ENCODE measurements at places on chromosomes 7 and 10.

- DNase-seq, result no peak
Measured at GRCh38 chr10:49186613-49187012, 1.6 kb downstream of the TMEM273 start.

DNA sequence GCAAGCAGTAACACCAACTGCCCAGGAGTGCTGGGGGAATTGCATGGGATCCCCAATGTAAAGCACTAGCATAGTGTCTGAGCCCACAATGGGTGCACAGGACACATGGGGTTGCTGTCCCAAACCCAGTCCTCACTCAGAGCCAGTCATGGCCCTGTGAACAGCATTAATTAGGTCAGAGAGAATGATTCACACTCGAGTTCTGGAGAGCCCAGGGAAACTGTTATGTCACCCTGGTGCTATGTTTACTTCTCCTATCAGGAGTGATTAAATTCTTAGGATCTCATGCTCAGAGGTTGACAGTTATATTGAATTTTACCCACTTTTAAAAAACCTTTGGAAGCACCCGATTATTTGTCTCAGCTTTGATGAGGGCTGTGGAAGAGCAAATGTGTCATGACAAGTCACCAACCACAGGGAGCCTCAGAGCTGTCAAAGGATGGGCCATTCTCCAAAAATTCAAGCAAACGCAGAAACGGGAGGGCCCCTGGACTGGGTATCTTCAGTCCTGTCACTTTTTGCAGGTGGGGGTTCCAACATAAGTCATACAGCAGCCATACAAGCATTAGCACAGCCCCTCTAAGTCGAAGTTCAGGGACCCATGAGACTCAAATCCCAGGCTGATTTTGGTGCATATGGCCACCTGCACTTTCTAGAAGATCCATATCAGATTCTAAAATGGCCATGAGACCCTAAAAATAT lies 1.3 kb upstream of the RASSF4 start:
- DNase-seq, result no peak

DNA sequence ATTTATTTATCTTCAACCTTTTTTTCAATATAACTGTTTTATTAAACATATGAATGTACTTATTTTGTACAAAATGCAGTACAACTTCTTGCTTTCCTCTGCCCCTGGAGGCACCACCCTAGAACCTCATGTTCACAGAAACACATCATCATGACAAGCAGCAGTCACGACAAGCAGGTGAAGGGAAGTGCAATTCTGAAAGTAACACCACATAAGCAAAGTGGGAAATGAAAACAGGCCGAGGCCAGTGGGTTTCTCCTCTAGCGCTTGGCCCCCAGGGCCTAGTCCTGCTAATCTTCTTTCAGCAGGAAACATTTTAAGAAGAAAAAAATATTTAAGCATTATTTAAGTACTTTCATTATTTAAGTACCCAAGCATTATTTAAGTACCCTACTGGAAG lies 598.1 kb downstream of the SH2D4B start:
- no peak for DNase-seq

GRCh38 chr10:29389935-29390334 lies 101.1 kb downstream of the LYZL1 start:
- DNase-seq, result no peak

DNA sequence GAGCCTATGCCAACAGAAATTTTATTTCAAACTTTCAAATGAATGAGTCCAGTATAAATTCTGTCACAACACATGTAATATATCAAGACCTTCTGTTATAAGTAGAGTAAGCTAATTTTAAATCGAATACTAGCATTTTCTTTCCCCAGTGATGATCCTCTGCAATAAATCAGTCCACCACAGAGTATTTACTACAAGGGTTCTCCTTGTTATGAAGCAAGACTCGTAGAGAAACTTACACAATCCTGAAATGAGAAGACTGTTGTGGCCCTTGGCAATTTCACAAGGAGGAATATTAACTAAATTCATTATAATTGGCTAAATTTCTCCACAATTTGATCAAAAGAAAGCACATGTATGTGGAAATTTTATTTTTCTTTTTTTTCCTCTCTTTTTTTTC lies 312.4 kb upstream of the DGKB start:
- DNase-seq, result no peak

DNA sequence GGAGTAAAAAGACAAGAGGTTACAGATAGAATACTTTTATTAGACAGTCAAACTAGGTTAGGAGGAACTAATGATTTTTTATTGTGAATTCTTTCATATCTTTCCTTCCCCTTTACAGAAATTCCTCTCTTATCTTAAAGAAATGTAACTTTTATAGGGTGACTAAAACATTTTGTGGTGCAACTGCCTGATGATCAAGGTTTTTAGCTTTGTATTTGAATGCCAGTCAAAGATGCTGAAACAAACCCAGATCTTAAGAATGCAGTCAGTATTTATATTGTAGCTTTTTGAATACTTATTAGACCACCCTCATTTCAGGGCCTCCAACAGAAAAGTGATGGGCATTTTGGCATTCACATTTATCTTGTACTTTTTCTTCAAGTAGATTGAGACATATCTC lies 27.4 kb downstream of the TAX1BP1 start:
- no peak for DNase-seq

DNA sequence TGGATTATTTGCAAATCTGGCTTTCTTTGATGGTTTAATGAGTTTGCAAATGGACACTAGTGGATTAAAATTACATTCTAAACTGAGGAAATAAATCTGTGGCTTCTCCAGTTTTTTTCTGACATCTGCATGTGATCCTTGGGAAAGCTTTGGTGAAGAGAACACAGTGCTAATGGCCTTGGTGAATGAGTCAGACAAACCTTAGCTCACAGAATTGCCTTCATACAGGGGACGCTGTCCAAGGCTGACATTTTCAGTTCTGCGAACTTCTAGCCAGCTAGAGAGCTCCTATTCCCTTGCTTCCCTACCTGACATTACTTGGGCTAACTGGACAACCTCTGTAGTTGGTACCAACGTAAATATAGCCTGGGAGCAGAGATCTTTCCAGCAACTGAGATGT lies 21.2 kb downstream of the BMPER start:
- DNase-seq, result no peak

DNA sequence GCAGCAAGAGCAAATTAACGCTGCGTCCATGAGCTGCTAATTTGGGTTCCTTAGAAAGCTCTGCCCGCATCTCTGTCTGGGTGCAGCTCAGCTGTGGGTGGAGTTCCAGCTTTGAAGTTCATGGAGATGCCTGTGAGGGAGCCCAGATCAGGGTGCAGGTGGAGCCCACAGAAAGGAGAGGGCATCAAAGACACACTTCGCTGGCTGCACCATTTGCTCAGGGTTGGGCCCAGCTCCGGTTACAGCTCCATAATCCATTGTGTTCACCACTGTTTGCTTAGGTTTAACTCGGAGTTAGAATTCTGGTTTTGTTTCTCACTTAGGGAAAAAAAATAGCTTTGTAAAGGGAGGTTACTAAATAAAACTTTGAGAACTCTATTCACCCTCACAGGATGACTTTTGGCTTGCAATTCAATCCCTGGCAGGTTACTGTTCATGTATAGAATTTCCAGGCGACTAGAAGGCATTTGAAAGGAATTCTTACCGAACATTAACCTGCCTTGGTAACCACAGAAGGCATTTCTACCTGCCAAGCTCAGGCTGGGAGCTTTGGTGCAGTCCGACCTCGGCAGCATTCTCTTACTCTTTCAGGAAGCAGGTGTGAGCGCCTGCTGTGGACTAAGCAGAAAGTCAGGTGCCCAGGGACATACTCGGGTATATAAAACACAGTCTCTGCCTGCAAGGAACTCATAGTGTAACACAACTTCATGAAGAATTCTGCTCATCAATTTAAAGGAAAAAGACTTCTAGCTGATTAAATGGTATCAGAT lies 179.5 kb upstream of the RNF32 start:
- DNase-seq, result no peak

GRCh38 chr7:44366986-44367385 lies 41.6 kb upstream of the CAMK2B start:
- DNase-seq, result no peak

GRCh38 chr7:118590107-118590506 lies 365.6 kb downstream of the ANKRD7 start:
- no peak for DNase-seq

DNA sequence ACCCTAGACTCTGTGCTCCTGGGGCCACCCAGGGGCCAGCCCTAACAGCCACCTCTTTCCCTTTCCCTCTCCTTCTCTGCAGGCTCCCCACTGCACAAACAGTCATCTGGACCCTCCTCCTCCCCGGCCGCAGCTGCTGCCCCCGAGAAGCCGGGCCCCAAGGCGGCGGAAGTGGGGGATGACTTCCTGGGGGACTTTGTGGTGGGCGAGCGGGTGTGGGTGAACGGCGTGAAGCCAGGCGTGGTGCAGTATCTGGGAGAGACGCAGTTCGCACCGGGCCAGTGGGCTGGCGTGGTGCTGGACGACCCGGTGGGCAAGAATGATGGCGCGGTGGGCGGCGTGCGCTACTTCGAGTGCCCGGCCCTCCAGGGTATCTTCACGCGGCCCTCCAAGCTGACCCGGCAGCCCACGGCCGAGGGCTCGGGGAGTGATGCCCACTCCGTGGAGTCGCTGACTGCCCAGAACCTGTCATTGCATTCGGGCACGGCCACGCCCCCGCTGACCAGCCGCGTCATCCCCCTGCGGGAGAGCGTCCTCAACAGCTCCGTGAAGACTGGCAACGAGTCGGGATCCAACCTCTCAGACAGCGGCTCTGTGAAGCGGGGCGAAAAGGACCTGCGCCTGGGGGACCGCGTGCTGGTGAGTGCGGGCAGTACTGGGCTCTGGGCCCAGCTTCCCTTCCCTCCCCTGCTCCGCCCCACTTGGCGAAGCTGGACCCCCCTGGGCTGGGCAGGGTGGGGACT lies 49.3 kb downstream of the CLIP2 start:
- DNase-seq, result no peak

- no peak for DNase-seq
Measured at GRCh38 chr10:6418613-6419216, 161.4 kb downstream of the PRKCQ start.

- DNase-seq, result peak; percentile 4
Measured at GRCh38 chr7:44461387-44461786, 29.1 kb downstream of the NUDCD3 start.

DNA sequence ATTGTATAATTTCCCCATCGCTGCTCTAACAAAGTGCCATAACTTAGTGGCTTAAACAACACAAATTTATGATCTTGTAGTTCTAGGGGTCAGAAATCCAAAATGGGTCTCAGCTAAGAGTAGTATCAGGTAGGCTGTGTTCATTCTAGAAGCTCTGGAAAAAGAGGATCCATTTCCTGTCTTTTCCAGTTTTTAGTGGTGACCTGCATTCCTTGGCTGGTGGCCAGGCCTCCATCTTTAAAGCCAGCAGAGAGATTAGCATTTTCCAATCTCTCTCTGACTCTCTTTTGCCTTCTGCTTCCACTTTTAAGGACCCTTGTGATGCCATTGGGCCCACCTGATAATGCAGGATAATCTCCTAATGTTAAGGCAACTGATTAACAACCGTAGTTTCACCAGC lies 41.0 kb upstream of the C10orf120 start:
- no peak for DNase-seq

GRCh38 chr10:79090134-79090803 lies 21.5 kb downstream of the ZMIZ1 start:
- no peak for DNase-seq

DNA sequence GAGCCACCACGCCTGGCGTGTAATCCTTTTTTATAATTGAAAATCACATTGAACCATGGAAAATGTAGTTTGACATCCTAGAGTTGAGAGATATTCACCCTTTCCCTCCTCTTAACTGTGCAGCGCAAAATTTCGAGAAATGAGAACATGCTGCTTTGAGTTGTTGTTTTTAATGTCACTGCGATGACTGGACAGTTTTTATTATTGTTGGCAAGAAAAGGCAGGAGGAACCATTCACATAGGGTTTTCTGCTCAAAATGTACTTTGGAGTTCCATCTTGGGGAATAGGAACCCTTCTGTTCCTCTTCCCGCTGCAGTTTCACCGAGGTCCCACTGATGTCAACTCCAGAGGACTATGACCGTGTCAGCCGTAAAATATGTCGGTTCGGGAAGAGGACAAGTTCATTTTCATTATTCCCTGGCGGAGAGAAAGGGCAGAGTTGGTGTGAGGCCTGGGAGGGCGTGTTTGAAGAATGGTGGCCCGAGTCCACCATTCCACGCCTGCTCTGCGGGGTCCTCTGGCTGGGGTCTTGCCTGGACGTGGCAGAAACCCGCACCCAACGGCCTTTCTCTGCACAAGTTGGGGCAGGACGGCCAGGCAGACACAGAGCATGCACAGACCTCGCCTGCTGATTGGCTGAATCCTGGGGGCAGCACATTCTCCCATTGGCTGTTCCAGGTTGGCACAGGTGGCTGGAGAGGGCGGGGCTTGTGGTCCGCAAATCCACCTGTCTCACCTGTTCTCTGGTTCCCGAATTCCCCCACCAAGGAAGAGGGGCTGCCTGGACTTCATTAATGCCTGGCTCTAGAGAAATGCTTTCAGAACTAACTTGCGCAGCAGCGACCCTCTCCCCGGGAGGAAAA lies 105.1 kb upstream of the TCF7L2 start:
- DNase-seq, result no peak

GRCh38 chr7:126450269-126450671 lies 802.5 kb downstream of the GRM8 start:
- no peak for DNase-seq

DNA sequence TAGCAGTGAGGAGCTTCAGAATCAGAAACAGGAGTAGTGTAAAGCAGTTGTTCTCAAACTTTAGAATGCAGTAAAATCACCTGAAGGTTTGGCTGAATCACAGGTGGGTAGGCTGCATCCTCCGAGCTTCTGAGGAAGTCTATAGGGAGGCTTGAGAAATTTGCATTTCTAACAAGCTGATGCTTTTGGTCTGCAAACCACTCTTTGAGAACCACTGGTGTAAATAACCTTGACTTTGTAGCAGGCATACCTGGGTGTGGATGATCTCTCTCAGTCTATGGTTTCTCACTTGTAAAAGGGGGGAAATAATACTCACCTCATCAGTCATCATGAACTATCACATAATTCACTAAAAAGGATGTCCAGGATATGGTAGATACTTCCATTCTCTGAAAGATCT lies 118.1 kb downstream of the SRI start:
- DNase-seq, result no peak

- DNase-seq, result no peak
Measured at GRCh38 chr7:15461576-15461975, 100.2 kb downstream of the AGMO start.

DNA sequence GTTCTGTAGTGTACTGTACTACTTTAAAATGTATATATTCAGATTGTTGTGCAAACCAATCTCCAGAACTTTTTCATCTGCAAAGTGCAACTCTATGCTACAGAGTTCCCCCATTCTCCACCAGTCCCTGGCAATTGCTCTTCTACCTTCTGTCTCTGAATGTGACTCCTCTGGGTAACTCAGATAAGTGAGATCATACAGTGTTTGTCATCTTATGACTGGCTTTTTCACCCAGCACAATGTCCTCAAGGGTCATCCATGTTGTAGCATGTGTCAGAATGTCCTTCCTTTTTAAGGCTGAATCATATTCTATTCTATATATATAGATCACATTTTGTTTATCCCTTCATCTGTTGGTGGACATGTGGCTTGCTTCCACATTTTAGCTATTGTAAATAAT lies 10.8 kb downstream of the SLIT1 start:
- no peak for DNase-seq

GRCh38 chr10:132100556-132101349 lies 35.0 kb downstream of the JAKMIP3 start:
- no peak for DNase-seq

GRCh38 chr10:104802941-104803340 lies 161.9 kb downstream of the SORCS3 start:
- DNase-seq, result no peak

All from activated naive CD4-positive, alpha-beta T cell treated with Interleukin-2 at 50 U/mL for 16 hours (primary cell).